Esophagus squamous epithelium (tissue), 5 donors: ENCODE measurements at places on chromosomes 4 and X. TPM values are rescaled to one million over a fixed set of nuclear protein-coding genes. Genes with fewer than 3 reads are reported as not detected.

- DNase-seq: no peak
Observed at GRCh38 chr4:184310171-184310567, 92.5 kb upstream of the ENPP6 start.

GRCh38 chr4:66852843-66853242, 692.5 kb downstream of the CENPC start:
- no peak for DNase-seq

DNA sequence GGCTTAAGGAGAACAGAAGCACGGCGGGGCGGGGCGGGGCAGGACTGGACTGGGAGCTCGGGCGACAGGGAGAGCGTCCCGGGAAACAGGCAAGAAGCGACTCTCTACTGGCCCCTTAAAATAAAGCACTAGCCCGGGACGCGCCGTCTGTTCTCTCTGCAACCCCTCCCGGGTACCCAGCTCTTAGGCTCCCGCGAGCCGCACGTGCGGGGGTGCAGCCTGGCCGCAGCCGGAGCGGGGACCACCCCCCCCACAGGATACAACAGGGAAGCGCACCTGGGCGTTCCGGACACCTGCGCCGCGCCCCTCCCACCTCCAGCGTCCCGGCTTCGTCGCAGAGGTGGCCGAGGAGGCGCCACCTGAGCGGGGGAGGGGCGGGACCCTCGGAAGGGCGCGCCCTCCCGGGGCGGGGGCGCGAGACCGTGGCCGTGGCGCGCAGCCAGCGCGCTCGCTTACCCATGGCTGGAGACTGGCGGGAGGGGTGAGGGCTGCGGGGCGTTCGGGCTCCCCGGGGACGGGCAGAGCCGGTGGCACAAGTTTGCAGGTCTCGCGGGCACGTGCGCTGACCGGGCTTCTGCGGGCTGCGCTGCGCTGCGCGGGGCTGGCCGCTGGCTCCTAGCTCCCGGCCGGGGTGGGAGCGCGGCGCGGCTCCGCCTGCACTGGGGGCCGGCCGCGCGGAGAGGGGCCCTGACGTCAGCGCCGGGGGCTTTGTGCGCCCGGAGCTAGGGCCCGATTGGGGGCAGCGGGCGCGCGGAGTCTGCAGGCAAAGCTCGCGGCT, 91.5 kb downstream of the GEMIN8 start:
- no peak for DNase-seq

The NMU gene
- total RNA-seq: 119 TPM

DNA sequence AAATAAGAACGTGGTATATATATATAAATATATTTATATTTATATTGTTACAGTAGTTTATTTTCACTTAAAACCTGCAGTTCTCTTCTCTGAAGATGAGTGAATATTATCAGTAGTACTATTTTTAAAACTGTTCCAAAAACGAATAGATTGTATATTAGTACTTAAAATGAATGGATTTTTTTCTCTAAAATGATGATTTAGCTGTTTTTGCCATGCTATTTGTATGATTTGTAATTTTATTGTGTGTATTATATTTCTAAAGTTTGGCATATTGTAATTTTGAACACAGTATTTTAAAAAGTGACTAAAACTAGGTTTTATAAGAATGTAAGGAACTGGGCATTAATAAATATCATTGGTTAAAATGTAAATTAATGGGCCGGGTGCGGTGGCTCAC, 22.0 kb downstream of the TRAPPC11 start:
- DNase-seq: no peak

DNA sequence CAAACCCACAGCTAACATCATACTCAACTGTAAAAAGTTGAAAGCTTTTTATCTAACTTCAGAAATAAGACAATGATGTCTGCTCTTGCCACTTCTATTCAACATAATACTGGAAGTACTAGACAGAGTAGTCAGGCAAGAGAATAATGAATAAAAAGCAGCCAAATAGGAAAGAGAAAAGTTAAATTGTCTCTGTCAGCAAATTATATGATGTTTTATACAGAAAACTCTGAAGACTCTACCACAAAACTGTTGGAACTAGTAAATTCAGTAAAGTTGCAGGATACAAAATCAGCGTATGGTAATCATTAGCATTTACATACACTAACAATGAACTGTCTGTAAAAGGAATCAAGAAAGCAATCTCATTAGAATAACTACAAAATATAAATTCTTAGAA, 752.9 kb upstream of the CT83 start:
- no peak for DNase-seq

- DNase-seq: no peak
Observed at GRCh38 chrX:72395237-72395636, 89.5 kb upstream of the CITED1 start.

The ARSJ gene
- total RNA-seq: 2.7 TPM

The REPS2 gene
- total RNA-seq: 0.97 TPM

GRCh38 chr4:172393220-172393619, 580.0 kb downstream of the GALNTL6 start:
- DNase-seq: no peak
